Stimulated activated CD4-positive, alpha-beta T cell treated with anti-CD3 and anti-CD28 coated beads, TNF-alpha, amount 100 ng/mL, for 4 hours (primary cell): ENCODE measurements at places on chromosomes 1 and 21.
A peak's percentile ranks its signal among the peaks of the same experiment; 100 is the strongest.

DNA sequence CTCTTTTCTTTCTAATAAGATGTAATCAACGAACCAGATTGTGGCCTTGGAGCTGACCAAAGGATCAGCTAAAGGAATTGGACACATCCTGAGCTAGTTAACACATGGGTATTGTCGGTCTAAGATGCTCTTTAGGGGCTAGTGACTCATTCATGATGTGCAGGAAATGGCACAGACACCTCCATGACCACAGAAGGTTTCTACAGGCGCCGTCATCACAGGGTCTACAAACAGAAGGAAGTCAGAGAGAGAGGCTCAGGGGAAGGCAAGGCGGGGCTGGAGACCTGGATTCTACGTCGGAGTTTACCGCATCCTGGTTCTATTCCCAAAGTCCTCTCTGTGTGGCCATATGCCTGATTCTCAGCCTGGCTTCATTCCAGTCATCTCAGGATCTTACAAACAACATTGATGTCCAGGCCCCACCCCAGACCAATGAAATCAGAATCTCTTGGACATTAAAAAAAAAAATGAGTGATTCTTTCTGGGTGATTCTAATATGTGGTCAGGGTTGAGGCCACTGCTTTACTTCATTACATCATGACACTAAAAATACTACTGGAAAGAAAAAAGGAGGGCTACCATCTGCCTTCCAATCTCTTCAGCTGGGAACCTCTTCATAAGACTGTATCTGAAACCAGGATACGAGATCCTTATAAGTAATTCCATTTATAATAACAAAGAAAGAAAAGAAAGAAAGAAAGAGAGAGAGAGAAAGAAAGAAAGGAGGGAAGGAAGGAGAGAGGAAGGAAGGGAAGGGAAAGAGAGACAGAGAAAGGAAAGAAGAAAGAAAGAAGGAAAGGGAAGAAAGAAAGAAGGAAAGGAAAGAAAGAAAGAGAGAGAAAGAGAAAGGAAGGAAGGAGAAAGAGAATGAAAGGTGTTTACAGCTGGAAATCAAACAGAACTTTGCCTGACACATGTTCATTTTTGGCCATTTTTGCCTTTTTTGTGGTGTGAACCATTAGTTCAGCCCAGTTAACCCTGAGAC lies 11.6 kb upstream of the KCNJ15 start:
- peak; percentile 36 for DNase-seq

- no peak for DNase-seq
Observed at GRCh38 chr21:46402421-46402820, 56.3 kb upstream of the DIP2A start.

GRCh38 chr1:93905734-93906133 lies 3.5 kb downstream of the GCLM start:
- no peak for DNase-seq

DNA sequence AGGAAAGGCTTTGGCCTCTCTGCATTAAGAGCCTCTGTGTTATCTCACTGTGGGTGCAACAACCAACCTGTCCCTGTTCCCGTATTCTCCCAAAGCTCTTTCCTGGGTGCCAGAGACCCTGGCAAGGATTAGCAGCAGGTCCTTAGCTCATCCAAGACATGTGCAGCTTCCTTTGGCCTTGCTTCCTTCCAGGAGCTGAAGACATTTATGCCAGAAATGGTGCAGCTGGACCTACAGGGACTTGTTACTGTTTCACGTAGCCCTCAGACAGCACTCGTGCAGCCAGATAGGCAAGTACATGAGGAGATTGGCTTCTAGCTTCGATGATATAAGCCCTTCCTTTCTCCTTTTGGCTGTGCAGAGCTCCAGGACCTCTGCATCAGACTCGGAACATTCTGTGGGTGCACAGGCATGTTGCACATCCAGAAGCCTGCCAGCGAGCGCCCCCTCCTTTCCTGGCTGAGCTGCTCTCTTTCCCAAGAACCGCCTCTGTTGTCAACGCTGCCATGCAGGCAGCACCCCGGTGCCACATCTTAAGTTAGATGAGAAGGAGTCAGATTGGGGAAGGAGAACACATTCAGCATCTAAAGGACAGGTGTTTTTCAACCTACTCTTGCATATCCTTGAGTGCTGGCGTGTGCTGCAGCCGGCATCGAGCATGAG lies 284.5 kb upstream of the PLXNA2 start:
- DNase-seq, result no peak

DNA sequence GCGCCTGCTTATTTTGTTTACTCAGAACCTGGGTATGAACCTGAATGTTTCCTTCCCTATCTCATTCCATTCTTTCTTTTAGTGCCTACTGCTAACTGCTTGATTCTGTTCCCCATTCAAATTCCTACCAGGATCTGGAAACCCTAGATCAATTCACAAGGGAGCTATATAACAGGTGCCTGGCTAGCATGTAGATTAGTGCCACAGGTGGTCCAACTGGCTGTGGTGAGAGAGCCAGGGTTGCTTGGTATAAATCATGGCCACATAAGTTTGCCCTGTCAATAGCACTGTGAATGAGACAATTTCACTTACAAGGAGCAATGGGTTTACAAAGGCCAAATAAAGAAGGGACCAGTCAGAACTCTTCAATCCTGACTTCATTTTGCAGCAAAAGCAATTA lies 6.6 kb upstream of the PRPF38B start:
- DNase-seq, result no peak
